ENCODE measurements at places on chromosomes 6 and 20.

DNA sequence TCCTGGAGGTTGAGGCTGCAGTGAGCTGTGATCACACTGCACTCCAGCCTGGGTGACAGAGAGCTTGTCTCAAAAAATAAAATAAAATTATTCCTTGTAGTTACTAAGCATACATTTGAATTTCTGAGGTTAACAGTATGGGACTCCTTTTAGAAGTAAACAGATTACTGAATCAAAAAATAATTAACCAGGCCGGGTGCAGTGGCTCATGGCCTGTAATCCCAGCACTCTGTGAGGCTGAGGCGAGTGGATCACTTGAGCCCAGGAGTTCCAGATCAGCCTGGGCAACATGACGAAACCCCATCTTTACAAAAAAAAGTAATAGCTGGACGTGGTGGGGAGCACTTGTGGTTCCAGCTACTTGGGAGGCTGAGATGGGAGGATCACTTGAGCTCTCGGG, 22.1 kb upstream of the EEF1A1 start:
- DNase-seq, result no peak

GRCh38 chr20:39070484-39071231, 108.5 kb downstream of the DHX35 start:
- no peak for DNase-seq

GRCh38 chr6:151228788-151229400, 10.9 kb upstream of the AKAP12 start:
- DNase-seq, result no peak

- DNase-seq, result no peak
These were observed 63.7 kb downstream of the RNGTT start for GRCh38 chr6:88899569-88900316.

- no peak for DNase-seq
These were observed 93.9 kb upstream of the CITED2 start for GRCh38 chr6:139468178-139468819.
